Activated naive CD8-positive, alpha-beta T cell treated with anti-CD3 and anti-CD28 coated beads, Interleukin-2, amount 50 U/mL, for 24 hours (primary cell): ENCODE measurements at places on chromosomes 1 and 21.
A peak's percentile ranks its signal among the peaks of the same experiment; 100 is the strongest.

DNA sequence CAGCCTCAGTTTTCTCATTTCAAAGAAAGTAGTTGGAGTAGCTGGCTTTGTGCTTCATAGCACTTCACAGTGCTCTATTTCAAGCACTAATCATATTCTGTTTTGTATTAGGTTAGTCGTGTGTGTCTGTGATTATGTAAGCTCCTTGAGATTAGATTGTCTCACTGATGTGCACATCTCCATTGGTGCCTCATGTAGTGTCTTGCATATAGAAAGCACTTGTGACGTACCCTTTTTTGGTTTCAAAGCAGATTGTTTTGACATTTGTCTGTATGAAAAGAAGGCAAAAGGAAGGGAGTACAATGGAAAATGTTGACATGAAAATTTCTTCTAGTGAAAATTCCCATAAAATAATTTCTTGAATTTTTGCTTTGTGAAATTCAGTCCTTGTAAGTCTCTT, 13.9 kb downstream of the BTBD8 start:
- no peak for DNase-seq

GRCh38 chr1:6584126-6585080, 4.6 kb downstream of the ZBTB48 start:
- no peak for DNase-seq

GRCh38 chr1:161952607-161953172, 71.0 kb downstream of the OLFML2B start:
- DNase-seq = no peak

GRCh38 chr1:222970040-222970439, 155.2 kb downstream of the DISP1 start:
- no peak for DNase-seq

GRCh38 chr1:235093696-235094592, 34.7 kb downstream of the TOMM20 start:
- peak; percentile 89 for DNase-seq

DNA sequence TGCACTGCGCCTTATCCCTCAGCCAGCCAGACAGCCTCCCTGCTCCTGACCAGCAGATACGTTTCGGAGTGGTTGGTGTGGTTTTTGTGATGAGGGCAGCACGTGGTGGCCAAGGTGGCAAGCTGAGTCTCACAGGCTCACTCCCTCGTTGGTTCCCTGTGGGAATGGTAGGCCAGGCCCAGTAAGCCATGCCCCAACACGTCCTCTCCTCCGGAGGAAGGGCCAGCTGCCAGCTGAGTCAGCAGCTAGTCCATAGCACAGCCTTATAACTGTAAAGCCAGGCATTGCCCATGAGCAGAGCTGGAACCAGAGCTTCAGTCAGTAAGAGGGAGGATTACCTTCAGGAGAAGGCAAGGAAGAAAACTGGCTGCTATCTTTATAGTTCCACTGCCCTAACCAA, 29.5 kb downstream of the SZRD1 start:
- no peak for DNase-seq

GRCh38 chr1:19360843-19361610, 48.9 kb downstream of the SLC66A1 start:
- no peak for DNase-seq

DNA sequence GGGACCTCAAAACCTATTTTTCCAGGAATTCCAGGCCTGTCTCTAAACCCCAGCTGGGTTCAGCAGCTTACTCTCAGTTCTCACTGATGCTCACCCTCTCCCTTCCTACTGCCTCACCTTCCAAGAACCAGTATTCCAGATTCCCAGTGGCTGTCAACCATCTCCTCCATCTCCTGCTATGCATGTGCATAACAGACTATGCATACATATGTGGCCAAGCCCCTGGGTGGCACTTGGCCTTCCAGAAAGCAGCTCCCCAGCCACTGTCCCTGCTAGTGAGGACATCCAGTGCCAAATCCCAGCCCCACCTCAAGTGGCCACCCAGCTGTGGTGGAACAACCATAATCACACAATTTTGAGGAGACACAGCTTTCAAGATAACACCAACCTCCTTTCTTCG, 475.7 kb upstream of the PKN2 start:
- DNase-seq = no peak
